ENCODE measurements at places on chromosomes 6 and 20.

DNA sequence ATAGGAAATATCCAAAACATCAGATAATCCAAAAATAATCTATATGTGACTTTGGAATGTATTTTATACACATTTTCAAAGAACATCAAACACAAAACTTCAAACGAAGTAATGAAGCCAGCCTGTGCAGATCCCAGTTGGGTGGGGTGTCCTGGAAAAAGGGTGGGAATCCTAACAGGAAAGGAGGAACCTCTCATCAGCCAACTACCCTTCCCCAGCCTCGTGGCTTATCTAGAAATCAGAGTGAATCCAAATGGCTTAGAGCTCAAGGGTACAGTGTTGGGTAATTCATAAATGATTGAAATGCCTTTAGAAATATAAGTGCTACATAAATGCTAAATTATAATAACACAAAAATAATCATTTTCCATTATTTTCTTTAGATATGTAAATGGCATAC lies 115.1 kb upstream of the SOX4 start:
- no peak for DNase-seq

DNA sequence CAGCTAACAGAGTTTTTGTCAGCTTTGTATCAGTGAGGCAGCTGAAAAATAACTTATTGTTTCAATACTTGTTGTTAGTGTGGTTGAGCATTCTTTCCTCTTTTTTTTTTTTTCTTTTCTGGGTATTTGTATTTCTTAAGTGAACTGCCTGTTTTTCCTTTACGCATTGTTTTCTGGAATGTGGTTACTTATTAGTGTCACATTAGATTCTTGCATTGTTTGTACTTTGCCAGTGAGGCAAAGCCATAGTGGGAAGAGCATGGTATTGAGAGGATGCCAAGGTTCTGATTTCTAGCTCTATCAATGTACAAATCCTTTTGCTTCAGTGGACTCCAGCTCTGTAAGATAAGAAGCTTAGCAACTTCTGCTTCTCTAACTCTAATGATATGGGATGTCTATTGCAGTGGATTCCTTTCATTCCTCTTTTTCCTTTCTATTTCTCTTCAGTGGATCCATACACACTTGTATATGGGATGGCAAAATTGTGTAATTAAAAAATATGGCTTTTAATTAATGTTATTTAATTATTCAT lies 3.9 kb downstream of the CDKAL1 start:
- no peak for DNase-seq

GRCh38 chr20:50930976-50931305 lies 296 bp downstream of the ADNP start:
- peak; percentile 67 for DNase-seq

- no peak for DNase-seq
Observed at GRCh38 chr20:59939052-59939878, 840 bp downstream of the PPP1R3D start.

DNA sequence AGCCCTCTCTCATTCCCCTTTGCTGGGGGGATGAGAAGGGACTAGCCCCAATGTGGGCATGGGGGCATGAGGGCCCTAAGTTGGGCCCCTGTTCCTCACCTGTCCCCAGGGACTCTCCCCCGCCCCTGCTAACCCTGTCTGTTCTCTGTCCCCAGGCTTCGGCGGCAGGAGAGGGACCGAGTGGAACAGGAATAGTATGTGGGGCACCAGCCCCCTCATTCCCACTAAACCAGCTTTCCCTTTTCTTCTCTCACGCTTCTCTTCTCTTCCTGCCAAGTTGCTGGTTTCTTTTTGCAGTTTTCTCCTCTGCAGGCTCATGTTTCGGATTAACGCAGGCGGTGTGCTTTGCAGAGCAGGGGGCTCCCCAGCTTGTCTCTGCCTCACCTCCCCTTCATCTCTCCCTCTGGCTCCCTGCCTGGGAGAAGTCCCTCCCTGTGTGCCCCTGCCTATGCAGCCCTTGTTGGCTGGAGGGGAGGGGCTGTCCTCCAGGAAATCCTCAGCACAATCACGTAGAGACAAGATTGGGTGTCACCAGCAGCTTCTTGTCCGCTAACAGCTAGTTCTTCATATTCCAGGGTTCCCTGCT lies 7.9 kb downstream of the TMEM63B start:
- no peak for DNase-seq

GRCh38 chr6:151705993-151706733 lies 101.3 kb upstream of the ESR1 start:
- no peak for DNase-seq

DNA sequence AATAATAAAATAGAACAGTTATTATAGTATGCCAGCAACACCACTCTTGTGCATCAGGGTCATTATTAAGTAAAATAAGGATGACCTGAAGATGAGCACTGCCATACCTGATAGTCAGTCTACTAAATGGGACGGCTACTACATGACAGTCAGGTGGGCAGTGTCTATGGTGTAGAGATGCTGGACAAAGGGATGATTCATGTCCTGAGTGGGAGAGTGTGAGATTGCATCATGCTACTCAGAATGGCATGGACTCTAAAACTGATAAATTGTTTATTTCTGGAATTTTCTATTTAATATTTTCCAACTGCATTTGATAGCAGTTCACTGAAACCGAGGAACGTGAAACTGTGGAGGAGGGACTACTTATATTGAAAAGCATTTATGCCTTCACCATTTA lies 38.8 kb downstream of the SNX9 start:
- no peak for DNase-seq
